ENCODE measurements at places on chromosomes 1 and 21.

GRCh38 chr1:210598135-210598652 lies 269.5 kb downstream of the HHAT start:
- DNase-seq, result peak; percentile 88

DNA sequence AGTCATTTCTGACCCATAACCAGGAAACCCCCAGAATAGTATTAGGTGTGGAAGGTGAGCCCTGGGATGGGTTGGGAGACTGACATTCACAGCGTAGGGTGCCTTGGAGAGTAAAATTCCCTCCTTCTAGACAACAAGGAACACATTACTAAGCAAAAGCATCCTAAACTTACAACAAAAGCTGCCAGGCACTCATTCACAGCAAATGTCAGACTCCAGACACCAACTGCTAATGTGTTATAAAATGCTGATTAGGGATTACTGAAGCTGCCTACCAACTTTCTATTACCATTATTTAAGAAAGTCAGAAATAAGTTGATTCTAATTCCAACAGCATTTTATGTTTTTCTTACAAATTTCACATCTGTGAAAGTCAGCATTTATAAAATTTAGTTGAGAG lies 40.0 kb upstream of the C1orf87 start:
- DNase-seq, result no peak

DNA sequence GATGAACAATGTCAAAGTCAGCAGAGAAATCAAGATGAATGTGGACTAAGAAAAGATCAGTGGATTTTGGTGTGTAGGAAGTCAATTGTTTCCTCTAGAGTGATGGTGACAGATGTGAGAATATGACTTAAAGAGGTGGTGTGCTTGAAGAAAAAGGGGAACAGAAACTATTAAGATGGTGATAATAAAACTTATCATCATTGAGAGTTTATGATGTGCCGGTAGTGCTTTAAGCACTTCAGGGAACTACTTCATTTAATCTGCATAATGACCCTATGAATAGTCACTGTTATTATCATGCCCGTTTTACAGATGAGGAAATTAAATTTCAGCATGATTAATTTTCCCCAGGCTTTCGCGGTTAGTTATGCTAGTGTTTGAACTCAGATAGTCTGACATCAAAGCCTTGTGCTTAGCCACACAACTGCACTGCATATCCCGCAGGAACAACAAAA lies 246.9 kb upstream of the LRRC7 start:
- DNase-seq, result peak; percentile 16

DNA sequence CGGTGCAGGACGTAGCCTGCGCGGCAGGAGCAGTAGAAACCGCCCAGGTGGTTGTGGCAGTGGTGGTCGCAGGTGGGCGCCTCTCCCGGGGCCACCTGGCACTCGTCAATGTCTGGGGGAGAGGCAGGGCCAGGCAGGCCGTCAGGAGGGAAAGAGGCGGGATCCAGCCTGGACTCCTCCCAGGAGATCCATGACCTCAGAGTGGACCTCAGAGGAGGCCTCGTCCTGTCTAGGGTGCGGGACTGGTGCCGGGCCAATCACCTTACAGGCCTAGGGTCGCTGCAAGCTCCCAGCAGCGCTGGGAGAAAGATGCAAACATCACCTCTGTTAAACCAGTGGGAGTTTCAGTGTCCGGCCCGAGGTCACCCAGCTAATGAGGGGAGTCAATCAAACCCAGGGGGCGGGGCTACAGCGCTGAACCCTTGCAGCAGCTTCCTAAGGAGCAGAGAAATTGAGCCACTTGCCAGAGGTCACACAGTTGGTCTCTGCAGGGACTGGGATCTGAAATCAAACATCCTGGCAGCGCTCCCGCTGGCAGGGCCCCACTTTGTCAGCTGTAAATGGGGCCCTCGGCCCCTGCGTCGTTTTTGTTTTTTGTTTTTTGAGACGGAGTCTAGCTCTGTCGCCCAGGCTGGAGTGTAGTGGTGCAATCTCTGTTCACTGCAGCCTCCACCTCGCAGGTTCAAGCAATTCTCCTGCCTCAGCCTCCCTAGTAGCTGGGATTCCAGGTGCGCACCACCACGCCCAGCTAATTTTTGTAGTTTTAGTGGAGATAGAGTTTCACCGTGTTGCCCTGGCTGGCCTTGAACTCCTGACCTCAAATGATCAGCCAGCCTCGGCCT lies 1.4 kb downstream of the MASP2 start:
- no peak for DNase-seq

- no peak for DNase-seq
These were observed 91.6 kb upstream of the SAMD11 start for GRCh38 chr1:832136-832535.

GRCh38 chr1:26574719-26575251 lies 45.2 kb downstream of the RPS6KA1 start:
- DNase-seq, result no peak

GRCh38 chr1:229002037-229002436 lies 266.8 kb downstream of the RHOU start:
- DNase-seq, result no peak

DNA sequence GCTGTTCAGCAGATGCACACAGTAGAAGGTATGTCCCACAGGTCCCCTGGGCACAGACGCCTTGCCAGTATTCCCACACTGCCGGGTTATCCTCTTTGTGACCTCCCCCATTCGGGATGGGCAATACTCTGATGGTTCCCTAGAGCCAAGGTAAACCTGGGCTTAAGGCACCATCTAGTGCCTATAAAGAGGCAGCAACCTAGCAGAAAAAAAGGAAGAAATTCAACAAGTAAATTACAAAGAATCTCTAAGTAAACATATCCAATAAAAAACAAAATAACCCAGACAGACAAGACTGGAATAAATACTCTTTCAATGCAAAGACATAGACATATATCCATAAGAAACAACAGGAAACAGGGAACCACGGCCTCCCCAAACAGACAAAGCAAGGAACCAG lies 39.4 kb downstream of the HSF2BP start:
- DNase-seq, result no peak

DNA sequence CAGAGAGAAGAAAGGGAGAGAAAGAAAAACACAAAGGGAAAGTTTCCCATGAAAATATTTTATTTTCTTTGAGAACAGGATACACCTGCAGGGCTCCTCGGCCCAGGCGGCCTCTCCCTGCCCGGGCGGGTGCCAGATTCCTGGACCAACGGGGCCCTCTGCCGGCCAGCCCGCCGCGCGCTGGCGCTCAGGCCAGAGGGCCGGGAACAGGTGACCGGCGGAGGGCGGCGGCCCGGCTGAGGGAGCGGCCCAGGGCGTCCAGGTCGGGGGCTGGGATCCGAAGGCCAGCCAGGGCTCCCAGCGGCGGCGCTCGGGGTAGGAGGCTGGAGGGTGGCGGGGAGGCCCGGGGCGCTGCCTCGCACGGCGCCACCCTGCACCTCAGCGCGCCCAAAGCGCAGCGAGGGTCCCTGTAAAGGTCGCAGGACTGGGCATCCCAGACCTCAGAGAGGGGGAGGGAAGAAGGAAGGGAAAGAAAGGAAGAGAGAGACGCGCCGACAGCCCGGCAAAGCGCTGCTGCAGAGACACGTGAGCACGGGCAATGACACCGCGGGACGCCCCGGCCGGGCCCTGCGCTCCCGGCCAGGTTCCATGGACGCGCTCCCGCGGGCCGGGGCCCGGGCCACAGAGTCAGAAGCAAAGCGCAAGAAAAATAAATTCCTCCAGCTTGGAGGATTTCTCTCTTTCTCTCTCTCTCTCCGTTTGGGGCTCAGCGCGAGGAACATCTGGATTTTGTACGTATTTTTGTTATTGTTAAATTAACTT lies 927 bp downstream of the WNT9A start:
- DNase-seq, result peak; percentile 79
